Fibroblast of skin of right quadriceps (primary cell): ENCODE measurements at places on chromosomes 6 and 20.

- no peak for DNase-seq
Measured at GRCh38 chr6:133070410-133071043, 170.6 kb upstream of the EYA4 start.

DNA sequence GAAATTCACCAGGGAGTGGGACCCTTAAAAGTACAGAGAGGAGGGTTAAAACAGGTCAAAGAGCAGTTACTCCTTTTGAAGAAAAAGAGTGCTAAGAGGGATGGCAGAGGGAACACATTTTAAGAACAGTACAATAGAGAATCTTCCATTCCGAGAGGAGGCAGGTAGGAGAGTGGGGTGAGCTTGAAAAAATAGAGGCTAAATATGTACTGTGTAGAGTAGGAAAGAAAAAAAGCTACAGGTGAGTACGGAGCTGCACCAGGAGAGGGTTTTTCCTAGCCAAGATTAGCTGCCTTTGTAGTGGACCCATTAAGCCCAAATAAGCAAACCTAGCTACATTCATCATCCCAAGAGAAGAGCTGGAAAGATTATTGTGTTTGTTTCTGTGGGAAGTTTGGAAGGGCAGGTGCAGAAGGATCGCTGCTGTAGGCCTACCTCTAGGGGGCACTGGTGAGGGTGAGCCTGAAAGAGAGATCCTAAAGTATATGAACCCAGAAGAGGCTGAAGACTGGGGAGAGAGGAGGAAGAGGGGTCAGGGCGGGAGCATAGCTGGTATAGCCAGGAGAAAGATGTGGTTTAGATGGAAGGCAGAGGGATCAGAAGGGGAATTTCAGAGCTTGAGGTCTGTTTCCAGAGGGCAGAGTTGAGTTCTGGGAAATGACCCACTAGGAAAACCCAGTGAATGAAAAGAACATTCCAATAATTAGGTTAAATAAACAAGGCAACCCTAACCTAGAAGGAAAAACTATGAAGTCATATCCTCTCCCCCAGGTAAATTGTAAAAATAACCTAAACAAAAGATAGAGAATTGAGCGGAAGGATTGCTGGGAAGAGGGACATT, 50.2 kb upstream of the HINT3 start:
- peak; percentile 16 for DNase-seq

DNA sequence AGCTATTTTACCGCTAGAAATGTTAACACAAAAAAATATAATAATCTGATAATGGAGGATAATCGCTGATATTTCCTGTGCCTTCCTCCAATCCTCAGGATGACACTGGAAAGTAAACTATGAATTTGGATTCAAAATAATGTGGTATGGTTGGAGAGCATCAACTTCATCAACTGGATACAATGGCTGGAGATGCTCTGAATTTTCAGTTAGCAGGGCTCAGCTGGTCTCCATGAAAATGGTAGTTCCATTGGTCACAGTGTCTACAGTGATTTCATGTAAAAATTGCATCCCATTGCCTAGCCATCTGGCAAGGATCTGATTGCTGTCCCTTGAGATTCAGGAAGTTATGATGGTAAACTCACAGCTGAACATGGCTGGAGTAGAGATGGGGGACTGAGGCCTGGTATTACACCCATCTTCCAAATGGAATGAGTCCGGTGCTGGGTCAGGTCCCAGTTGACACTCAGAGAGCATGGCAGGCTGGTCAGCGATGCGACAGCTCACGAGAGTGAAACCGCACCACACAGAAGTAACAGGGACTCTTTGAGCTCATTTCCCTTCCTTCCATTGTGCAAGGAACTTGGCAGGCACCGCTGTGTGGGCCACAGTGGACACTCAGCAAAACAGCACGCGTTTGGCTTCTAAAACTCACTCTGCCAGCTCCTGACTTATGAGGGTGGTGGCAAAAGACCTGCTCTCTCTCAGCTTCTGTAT, 142.4 kb upstream of the TNFAIP3 start:
- no peak for DNase-seq

DNA sequence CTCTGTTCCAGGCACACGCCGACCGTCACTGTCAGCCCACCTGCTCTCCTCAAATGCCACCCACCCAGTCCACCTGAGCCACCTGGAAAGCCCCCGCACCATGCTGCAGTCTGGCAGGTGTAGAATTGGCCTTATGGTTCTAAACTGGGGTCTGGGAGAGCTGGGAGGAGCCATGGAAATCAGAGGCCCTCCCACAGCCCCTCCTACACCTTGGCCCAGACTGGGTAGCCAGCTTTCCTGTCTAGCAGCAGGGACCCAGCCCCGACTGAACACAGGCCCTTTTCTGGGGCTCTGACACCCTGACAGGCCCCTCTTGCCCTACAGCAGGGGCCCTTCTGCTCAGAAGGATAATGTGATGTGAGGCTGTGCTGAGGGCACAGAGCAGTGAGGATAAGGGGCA, 31.1 kb downstream of the LRFN2 start:
- DNase-seq = no peak

DNA sequence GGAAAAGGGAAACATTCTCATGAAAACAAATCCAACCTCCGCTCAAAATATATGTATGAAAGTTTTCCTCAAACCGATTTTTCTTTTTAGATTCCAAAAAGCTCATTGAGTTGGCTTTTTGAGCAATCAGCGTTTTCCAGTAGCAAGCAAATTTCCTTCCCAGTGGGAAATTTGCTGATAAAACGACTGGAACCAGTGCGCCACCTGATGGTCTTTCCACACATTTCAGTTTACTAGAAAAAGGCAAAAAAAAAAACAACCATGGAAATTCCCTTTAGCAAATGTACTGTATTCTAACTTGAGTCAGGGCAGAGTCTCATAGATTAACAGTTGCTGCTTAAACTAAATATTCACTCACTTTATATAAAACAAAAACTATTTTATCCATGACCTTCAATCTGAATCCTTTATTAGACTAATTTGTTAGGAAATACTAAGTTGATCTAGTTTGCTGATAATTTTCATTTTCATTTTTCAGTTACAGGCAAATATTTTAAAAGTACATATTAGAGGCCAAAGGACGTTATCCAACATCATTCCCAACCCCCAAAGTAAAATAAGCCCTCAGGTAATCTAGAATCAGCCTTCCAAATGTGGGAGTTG, 271.5 kb downstream of the FOXA2 start:
- peak; percentile 22 for DNase-seq
